ENCODE measurements at places on chromosomes 11 and 22.

DNA sequence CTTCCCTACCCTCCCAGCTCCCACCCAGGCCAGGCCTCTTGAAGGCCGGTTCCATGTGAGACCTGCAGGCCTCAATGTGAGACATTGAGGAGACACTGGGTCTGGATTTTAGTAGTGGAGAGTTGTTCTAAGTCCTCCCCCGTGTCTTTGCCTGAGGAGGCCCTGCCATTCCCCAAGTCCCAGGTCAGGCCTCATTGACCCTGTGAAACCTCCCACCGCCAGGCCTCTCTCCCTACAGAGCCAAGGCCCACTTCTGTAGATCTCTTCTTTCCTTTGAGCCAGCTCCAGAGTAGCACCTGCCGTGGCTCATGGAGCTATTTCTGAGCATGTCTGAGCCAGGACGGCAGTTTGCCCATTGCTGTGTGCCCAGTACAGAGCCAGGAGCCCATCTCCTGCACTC is 1419.6 kb downstream of the TBC1D22A start:
- DNase-seq, result no peak

- DNase-seq, result no peak
These were observed 83.2 kb downstream of the ME3 start for GRCh38 chr11:86589204-86589603.

- no peak for DNase-seq
These were observed 505.3 kb downstream of the OPCML start for GRCh38 chr11:133026952-133027351.

- DNase-seq, result no peak
These were observed 106.7 kb downstream of the APIP start for GRCh38 chr11:34809191-34810106.

GRCh38 chr11:123055191-123055901 is 6.6 kb downstream of the HSPA8 start:
- DNase-seq, result no peak

DNA sequence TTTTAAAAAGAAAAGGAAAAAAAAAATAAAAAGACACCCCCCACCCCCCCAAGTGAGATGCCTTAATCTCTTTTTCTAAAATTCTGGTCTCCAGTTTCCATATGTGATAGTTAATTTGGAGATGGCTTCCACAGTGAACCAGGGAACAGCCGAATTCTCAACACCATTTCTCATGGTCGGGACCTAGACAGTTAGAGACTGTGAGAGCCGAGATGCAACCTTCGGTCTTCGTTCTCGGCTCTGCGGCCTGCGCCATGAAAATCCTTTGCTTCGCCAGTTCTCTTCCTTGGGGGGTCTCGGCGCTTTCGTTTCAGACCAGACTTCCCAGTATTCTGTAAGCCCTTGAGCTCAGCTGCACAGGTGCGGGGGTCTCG is 723 bp downstream of the CACNG2 start:
- DNase-seq, result no peak

- DNase-seq, result no peak
These were observed 16.2 kb downstream of the CD6 start for GRCh38 chr11:60987577-60988277.

DNA sequence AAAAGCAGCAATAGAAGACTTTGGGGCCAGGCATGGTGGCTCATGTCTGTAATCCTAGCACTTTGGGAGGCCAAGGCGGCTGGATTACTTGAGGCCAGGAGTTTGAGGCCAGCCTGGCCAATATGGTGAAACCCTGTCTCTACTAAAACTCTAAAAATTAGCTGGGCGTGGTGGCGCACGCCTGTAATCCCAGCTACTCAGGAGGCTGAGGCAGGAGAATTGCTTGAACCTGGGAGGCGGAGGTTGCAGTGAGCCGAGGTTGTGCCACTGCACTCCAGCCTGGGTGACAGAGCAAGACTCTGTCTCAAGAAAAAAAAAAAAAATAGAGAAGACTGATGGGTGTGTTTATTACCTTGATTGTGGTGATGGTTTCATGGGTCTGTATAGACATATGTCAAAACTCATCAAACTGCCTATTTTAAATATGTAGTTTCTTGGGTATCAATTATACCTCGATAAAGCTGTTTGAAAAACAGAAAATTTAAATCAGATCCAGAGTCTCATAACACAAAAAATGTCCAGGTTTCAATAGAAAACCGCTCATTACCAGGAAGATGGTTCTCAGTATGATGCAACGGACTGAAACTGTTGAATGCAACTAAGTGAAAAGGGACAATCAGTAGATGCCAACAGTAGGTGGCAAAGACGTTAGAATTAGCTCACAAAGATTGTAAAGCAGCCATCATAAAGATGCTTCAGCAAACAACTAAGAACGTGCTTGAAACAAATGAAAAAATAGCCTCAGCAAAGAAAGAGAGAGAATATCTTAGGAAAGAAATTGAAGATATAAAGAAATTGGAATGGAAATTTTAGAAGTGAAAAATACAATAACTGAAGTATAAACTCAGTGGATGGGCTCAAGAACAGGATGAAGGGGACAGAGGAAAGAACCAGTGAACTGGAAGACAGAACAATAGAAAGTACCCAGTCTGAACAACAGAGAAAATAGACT is 33.1 kb upstream of the SEPTIN5 start:
- no peak for DNase-seq

- DNase-seq, result no peak
These were observed 81.0 kb downstream of the ETS1 start for GRCh38 chr11:128506356-128506755.

- DNase-seq, result no peak
These were observed 78.5 kb downstream of the LUZP2 start for GRCh38 chr11:24575392-24575791.

DNA sequence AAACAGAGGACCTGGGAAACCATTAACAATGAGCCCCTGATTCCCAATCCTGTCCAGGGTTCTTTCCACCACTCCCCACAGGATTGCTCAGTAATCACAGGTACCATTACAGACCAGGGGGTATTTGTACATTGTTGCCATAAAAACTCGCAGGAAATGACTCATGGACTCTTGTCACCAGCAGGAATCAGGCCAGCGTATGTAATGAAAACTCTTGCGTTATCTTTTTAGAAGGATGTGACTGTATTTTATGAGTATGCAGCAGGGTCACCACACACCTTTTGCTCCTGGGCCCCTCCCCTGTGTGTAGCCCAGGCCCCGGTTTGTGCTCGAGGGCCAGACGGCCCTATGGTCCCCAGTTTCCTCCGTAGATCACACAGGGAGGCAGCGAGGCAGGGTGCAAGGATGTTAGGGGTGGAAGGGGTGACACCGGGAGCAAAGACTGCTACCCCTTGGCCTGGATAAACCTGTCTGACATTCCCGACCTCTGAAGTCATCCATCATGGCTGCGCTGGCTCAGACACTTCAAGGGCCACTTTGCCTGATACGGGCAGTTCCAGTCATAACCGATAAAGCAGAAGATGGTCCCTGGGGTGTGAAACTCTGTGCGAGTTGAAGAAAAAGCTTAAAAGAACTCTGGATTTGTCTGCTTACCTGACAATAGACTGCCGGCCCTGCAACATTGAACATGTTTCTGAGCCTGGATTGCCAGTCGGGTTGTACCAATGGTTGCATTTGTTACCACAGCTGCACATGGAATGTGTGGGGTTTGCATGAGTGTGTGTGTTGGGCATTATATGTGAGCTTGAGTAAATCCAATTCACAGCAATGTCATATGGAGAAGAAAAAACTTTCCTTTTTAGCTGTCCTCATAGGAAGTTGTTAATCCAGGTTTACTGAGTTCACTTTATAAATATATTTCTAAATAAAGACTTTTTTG is 56.9 kb downstream of the MICAL2 start:
- DNase-seq, result no peak

DNA sequence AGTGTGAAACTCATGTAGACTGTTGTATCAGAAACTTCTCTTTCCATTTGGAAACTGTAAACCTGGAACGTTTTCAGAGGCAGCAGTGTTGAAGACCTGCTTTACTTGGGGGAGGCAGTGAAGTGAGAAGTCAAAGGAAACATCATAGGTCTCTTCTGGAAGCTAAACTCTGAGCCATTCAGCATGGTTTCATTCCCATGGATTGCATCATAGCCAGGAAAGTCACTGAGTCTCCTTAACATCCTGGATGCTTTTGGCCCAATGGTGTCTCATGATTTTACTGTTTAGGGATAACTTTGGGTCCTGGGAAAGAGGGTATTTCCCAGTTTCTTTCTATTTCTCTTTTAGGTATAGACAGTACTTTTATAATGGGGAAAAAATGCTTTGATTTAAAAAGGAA is 153.2 kb upstream of the E2F8 start:
- no peak for DNase-seq

GRCh38 chr11:3129591-3130268 is 35.4 kb downstream of the OSBPL5 start:
- DNase-seq, result no peak

DNA sequence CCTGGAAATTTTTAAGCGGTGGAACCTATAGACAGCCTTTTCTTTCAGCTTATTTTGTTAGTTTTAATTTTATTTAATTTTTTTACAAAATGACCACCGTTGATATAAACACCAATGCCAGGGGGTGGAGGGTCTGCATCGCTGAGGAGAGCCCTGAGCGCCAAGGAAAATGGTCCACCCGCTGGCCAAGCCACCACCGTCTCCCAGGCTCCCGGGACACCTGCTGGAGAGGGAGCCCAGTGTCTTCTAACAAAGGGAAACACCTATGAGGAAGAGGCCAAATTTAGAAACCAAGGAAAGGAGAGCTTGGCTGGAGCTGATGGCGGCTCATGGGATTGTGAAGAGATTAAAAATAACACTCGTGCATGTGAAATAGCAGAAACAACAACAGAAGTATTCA is 288 bp upstream of the KRTAP5-8 start:
- no peak for DNase-seq

GRCh38 chr11:119404872-119405271 is 18.1 kb downstream of the THY1 start:
- no peak for DNase-seq

DNA sequence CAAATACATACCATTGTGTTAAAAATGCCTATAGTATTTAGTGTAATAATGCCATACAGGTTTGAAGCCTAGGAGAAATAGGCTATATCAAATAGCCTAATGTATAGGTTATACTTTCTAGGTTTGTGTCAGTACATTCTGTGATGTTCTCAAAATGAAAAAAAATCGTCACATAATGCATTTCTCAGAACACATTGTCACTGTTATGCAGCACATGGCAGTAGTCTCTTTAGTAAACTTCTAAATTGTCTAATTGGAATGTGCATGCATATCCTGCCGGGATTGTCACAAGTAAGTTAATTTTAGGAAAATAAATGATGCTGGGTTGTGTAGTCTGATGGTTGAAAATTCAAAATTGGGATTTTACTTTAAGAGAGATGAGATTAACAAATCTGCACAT is 920.1 kb upstream of the CNTN5 start:
- DNase-seq, result no peak

- DNase-seq, result no peak
These were observed 10.0 kb downstream of the LGR4 start for GRCh38 chr11:27462543-27462942.

GRCh38 chr11:45754261-45754709 is 50.7 kb upstream of the SLC35C1 start:
- no peak for DNase-seq

GRCh38 chr11:65958774-65959420 is 2.6 kb upstream of the SART1 start:
- DNase-seq, result no peak

GRCh38 chr11:110069158-110069737 is 23.9 kb upstream of the ZC3H12C start:
- DNase-seq, result peak; percentile 54

- peak; percentile 38 for DNase-seq
These were observed 138.9 kb downstream of the MN1 start for GRCh38 chr22:27662359-27663301.

DNA sequence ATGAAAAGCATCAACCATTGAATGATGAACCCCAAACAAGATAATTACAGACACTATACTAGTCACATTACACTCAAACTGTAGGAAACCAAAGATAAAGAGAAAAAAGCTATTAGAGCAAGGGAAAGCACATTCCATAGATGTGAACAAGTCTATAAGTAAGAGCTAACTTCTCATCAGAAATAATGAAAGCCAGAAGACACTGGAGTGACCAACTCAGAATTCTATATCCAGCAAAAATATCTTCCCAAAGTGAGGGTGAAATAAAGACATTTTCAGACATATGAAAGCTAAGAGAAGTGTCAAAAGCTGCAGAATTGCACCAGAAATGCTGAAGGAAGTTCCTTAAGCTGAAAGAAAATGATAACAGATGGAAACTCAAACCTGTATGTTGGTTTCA is 17.3 kb downstream of the FCHSD2 start:
- DNase-seq, result no peak

DNA sequence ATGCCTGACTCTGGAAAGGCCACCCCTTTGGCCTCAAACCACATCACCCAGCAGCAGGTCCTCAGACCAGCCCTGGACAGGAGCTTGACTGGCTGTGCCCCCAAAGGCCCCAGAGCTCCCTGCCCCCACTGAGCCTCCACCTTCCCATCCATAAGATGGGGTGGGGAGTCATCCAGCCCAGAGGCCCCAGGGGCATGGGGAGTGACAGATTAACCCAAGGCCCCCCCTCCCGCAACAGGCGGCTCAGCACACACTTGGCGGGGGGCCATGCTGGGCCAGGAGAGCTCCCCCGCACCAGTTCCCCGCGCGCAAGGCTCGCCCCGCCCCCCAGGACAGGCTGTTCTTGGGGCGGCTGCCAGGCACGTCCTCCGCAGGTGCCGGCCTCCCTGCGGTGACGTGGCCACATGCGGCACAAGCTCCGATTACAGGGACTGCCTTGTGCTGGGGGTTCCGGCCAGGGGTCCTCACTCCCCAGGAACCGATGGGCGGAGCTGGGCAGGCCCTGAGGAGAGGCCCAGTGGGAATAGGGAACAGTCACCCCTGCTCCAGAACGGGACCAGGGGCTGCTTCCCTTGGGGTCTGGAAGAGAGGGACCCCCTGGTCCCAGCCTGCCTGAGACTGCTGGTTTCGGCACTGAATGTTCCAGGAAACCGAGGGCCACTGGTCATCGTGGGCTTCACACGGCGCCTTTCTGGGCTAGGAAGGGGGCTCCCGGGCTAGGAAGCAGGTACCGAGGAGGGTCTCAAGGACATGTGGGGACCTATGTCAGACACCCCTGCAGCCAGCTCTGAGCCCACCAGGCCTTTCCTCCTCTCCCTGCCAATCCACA is 5.1 kb upstream of the CDKN1C start:
- DNase-seq, result no peak

- no peak for DNase-seq
These were observed 74.1 kb upstream of the WNT7B start for GRCh38 chr22:46050916-46051614.

GRCh38 chr11:117992136-117992535 is 5.9 kb downstream of the IL10RA start:
- no peak for DNase-seq

DNA sequence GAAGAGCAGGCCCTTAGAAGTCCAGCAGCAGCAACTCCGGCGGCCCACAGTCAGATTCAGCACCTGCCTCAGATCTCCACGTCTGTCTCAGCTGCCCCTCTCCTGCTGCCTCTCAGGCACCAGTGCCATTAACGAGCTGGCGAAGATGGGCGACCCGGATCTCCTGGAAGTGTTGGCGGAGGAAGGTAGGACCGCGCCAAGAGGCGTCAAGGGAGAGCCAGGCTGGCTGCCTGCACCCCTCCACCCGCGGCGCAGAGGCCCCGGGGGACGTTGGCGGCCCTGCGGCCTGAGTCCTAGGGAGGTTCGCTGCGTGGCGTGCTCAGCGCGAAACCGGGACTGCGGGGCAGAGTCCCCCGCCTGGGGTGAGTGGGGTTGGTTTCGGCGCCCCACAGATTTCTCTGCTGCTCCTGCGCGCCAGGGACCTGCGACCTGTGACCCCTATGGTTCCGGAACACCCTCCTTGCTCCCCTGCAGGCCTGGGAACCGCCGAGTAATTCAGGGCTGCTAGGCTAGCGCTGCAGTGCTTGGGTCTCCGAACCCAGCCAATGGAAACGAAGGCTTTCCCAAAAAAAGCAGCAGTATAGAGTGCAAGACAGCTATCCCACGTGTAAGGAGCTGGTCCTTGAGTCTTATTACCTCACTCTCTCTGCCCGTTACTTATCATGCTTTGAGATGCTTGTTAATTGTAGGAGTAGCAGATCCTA is 615 bp downstream of the ANO5 start:
- no peak for DNase-seq

All from AG09319 (cell line).